ENCODE measurements at places on chromosomes 7 and 10.

DNA sequence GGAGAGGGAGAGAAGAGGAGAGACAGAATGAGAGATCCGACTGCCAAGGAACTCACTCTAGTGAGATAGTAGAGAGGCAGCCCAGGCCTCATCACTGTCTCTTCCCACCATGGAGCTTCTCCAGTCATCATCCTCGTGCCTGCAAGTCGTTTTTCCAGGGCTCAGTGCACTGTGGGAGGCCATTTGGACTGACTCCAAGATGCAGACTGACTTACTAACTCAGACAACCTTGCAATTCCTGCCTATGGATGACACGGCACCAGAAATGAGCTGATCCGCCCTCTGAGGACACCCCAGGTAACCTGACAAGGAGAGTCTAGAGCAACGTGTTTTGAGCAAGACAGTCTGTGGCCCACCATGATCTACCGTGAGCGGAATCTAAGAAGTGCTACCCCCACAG, 154.9 kb downstream of the GLI3 start:
- DNase-seq, result no peak

- DNase-seq, result peak; percentile 32
Measured at GRCh38 chr10:21675157-21675796, 141.2 kb downstream of the MLLT10 start.

- no peak for DNase-seq
Measured at GRCh38 chr10:79220307-79220706, 127.0 kb upstream of the PPIF start.

DNA sequence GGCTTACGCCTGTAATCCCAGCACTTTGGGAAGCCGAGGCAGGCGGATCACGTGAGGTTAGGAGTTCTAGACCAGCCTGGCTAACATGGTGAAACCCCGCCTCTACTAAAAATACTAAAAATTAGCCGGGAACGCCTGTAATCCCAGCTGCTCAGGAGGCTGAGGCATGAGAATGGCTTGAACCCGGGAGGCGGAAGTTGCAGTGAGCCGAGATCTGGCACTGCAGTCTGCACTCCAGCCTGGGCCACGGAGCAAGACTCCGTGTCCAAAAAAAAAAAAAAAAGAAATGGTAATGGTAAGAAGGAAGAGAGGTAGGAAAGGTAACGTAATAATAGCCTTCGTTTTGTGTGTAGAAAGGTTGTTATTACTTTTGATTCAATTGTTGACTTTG, 1.2 kb downstream of the HSPA14 start:
- no peak for DNase-seq

GRCh38 chr10:31262672-31263071, 56.3 kb upstream of the ZEB1 start:
- no peak for DNase-seq

GRCh38 chr7:41010418-41010817, 692.5 kb downstream of the INHBA start:
- DNase-seq, result no peak

- DNase-seq, result no peak
Measured at GRCh38 chr10:79090134-79090803, 21.5 kb downstream of the ZMIZ1 start.

DNA sequence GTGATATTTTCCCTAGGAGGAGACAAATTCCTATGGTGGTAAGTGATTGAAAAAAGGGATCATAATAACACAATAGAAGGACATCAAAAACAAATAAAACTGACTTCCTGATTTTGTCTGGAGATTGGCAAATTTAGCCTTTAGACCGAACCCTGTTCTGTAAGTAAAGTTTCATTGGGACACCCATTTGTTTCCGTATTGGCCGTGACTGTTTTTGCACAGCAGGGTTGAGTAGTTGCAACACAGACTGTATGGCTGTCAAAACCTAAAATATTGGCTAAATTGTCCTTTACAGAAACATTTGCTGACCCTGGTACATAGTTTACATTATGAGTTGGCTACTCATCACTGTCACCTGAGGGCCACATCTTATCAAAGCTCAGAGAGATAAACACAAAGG, 168.6 kb downstream of the PRKCQ start:
- DNase-seq, result no peak

GRCh38 chr10:124157271-124157681, 63.9 kb upstream of the CHST15 start:
- no peak for DNase-seq

- DNase-seq, result no peak
Measured at GRCh38 chr10:13448216-13448615, 80.6 kb downstream of the BEND7 start.

GRCh38 chr7:39054731-39055130, 77.0 kb downstream of the POU6F2 start:
- DNase-seq, result no peak

DNA sequence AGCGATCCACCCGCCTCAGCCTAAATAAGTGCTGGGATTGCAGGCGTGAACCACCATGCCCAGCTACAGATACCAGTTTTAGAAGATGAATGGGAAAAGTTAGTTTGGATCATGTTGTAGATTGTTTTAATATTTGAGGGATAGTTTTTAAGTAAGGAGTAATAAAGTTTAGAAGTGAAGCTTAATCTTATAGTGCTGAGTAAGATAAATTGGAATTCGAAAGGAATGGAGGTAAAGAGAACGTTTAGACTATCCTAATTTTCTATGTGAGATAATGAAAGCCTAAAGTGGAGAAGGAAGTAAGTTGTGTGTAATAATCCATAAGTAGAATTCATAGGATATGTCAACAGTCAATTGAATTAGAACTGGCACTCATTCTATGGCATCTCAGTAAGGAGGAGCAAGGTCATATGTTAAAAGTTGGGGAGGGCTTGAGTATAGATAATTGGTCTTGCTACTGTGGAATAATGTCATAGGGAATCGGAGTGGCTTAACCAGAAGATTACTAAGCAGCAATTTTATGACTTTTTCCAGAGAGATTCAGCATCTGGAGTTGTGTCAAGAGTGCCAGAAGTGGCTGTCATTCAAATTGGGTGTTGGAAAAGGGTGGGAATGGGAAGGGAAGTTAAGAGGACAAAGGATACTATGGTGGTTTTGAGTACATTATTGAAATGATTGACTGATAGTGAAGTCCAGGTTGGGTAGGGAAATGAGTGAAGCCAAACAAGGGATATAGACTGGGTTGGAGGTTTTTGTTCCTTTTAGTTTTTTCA, 12.1 kb downstream of the TAX1BP1 start:
- no peak for DNase-seq

DNA sequence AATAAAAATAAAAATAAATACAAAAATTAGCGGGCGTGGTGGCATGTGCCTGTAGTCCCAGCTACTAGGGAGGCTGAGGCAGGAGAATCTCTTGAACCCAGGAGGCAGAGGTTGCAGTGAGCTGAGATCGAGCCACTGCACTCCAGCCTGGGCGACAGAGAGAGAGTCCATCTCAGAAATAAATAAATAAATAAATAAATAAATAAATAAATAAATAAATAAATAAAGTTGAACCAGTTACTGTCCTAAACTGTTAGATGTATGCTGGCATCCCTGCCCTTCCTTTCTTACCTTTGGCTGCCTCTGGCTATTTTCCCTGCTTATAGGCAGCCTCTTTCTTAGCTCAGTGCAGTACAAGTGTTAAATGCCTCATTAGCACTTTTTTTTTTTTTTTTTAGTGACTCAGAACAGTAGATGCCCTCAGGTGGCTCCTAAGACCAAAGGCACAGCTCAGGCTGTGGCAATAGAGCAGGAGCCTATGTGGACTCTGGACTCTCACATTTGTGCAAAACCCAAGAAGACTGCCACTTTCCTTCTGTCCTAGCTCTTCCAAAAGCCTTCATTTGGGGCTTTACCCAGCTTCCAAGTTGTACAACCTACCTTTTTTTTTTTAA, 30.6 kb upstream of the CABCOCO1 start:
- DNase-seq, result no peak

DNA sequence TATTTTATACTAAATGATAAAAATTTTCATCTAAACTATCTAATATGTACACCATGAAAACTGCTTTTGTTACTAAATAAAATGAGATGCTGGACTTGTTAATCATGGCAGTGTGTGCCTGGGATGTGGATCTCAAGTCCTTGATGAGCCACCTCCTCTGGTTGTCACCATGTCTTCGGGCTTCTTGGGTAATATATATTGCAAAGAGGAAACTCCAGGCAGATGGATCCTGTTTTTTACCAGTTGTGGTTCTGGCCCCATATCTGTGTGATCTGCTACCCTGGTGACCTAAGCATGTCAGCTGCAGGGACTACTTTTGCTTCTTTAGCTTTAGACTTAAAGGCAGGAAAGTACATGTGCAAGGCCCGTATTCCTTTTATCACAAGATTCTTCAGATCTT, 46.2 kb downstream of the TMEM60 start:
- no peak for DNase-seq

DNA sequence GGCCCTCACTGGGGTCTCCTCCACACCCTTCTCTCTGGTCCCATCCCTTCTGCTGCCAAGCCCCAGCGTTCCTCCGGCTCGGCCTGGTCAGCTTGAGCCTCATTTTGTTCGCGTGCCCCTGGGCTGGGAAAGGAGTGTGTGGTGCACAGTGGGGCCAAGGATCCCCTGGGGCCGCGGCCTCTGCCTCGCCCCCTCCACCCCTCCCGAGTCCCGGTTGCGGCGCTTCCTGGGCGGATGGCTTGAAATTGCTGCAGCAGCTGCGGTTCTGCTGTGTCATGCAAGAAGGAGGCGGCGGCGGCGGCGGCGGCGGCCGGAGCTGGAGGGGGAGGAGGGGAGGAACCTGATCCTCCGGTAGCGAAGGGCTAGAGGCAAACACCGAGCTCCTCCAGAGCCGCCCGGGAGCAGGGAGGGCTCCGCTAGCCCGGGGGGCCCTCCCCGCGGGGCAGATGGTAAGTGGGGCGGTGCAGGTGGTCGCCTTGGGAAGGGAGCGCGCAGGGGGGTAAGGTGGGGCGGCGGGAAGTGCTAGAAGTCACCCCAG, 217.8 kb upstream of the MKLN1 start:
- DNase-seq, result peak; percentile 76

DNA sequence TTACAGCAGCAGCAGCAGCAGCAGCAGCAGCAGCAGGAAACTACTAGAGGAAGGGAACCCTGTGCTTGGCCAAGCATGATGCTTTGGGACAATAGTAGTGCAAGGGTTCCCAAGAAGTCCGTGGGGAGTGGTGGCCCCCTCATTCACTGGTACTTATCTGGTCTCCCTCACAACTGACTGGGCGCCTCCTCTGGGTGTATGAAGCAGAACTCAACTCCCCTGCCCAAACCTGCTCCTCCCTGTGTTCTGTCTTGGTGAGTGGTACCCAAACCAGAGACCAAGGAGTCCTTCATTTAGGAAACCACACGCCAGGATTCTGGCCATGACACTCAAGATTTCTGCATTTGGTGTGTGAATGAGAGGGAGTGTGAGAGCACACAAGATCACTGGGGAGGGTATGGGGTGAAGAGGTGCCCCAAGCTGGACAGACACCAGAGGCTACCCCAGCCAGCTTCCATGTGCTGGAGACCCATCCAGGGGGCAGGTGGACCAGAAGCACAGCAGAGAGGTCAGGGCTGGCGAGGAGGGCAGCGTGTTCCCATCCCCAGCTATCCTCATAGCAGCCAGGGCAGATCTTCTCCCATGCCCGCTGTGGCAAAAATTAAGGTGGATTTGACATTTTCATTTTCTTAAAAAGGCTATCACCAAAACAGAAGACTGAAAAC, 10.6 kb upstream of the ZNF777 start:
- DNase-seq, result no peak

DNA sequence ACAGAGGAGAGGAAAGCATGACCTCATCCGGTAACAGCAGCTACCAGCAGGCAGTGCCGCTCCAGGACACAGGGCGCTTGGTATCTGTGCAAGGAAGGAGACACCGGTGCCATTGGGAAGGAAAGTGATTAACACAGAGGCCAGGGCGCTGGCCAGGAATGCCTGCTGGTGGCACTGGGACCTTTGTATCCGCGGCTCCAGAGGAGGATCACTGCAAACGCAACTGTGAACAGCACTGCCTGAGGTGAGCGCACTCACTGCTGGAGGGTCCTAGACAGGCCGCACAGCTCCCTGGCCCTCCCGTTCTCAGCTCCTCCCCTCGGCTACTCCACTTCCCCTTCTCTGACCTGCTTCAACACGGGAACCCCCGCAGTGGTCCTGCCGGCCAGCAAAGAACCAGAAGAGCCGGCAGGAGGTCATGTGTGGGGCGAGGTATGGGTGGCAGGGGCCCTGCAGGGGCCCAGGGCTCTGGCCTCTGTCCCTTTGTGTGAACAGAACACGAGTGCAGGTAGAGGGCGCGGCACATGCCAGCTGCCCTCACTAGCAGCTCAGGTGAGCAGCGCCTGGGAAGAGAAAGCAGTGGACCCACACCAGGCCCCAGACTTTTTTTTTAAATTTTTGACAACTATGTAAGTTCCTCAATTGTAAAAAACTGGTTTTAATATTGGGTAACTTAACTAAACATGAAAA, 107.6 kb downstream of the VIPR2 start:
- no peak for DNase-seq

DNA sequence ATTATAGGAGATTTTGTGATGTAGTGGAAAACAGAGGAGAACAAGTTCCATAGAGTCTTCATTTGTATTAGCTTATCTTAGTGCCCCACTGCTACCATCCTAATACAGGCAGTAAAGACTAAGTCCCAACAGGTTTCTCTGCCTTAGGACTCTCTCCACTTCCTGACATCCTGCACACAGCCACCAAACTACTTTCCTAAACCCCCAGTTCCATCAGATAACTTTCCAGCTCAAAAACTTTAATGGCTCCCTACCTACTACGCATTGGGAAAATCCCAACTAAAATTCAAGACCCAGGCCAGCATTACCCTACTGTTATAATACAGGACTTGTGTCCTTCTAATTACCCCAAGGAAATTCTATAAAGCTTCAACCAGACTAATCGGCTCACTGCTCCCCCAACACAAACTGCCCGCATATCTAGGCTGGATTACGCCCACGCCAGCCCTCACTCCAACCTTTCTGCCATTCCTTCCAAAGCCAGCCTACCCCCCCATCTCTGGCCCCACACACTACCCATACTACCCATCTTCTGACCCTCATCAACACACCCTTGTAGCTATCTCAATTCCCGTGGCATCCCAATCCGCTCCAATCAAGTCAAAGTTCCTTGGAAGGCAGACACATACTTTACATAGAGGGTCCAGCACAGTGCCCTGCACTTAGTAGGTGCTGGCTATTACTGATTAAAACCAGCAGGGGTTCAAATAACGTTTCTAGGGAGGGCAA, 1.4 kb downstream of the IDE start:
- no peak for DNase-seq

- DNase-seq, result no peak
Measured at GRCh38 chr7:2760098-2760889, 72.3 kb downstream of the AMZ1 start.

GRCh38 chr7:149799397-149800168, 26.2 kb upstream of the ZNF467 start:
- DNase-seq, result peak; percentile 65

DNA sequence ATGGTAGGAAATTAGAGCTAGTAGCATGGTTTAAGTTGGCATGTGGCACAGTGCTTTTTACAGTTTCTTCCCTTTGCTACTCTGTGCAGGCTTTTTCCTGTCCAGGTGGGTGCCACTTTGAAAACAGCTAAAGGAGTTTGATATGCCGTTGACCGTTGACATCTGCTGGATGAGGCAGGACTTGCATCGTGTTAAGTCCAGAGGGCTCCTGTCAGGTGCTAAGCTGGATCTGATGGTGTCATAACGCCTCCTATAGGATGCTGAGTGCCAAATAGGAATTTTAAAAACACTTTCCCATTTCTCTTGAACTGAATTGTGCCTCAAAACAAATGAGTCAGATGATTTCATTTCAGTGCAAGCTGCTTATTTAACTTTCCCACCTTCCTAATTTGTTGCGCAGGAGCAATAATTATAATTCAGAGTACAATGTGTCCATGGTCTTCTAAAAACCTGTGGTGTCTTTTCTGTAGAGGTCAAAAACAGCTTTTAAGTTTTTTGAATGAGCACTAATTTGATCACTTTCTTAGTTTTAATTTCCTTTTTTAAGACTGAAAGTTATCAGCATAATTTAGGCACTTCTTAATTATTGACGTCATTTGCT, 178.3 kb downstream of the CDCA7L start:
- DNase-seq, result no peak

GRCh38 chr10:98077223-98077622, 46.8 kb upstream of the CRTAC1 start:
- DNase-seq, result no peak

All from activated CD4-positive, alpha-beta T cell treated with anti-CD3 and anti-CD28 coated beads for 4 hours (primary cell).